SJSA1 (cell line): ENCODE measurements at places on chromosomes 1 and 21.

GRCh38 chr21:29571949-29572348, 273.2 kb downstream of the BACH1 start:
- no peak for DNase-seq

GRCh38 chr1:11858968-11859871, 475 bp upstream of the NPPB start:
- DNase-seq = peak; percentile 88

DNA sequence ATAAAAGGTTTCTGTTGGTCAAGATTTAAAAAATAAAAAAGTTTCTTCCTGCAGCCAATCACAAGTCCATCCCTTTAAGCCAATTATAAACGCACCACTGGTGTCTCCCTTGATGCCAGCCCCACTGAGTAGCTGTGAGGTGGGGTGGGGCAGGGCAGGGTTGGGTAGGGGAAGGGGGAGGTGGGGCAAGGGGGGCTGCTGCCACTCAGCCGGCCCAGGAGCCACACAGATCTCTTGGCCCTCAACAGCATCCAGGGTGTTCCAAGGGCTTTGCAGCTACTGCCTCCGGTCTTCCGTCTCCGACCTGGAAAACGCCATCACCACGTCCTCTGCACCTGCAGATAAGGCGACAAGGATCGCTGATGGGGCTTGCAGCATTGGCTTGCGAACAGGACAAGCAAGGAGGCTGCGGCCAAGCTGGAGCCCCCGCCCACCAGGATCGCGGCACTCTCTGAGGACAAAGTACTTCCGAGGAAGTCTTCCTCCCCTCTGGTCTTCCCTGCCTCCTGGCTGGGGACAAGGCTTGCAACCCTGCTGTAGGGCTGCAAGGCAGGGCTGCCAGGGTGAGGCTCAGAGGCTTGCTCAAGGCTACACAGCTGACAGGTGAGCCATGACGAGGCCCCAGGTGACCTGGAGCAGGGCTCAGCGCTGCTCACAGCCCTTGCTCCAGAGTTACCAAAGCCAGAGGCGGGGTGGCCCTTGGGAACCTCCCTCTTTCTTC, 26.8 kb upstream of the CLSTN1 start:
- DNase-seq = no peak

DNA sequence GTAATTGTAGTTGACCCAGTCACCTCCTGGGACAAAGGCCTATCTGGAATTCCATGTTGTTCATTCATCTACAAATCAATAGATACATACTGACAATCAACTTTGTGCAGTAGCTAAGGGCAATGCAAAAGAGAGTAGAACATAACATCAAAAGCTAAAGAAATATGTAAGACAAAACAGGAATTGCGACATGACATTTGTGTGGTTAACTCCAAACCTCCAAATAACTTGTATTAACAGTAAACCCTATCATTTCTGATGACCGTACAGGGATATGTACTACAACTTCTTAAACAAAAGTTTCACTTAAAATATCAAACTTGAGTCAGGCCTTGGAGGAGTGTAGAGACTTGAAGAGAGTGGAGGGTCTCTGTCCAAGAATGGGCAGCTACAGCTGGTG, 317.6 kb downstream of the SPATA17 start:
- no peak for DNase-seq

GRCh38 chr1:44713321-44713781, 17.6 kb downstream of the RNU5D-1 start:
- no peak for DNase-seq

DNA sequence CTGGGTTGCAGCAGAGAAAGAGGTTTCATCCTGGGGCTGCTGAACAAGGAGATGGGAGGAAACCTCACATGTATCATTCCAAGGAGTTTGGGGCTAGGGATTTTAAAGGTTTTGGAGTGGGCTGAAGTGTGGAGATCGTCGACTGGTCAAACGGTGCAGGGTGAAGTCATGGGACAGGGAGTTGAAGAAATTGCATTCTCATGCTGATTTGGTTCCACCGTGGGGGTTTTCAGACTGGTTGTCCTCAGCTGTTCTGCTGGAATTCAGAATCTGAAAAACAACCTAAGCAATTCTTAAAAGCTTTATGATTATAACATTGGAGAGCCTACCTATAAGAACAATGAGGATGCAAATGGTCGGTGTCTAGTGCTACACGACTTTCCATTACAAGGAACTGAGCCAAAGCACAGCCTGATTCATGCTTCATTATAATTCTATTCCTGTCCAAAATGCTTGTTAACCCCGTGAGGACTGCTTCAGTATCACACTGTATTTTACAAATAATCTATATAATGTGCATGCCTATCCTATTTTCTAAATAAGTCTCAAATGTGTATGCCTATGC, 242.7 kb downstream of the TM2D1 start:
- no peak for DNase-seq

- DNase-seq = no peak
Observed at GRCh38 chr1:145999321-146000024, 3.1 kb upstream of the TXNIP start.
